Neural crest cell (in vitro differentiated cells): ENCODE measurements at places on chromosomes 16 and 17. TPM values are rescaled to one million over a fixed set of nuclear protein-coding genes. Genes with fewer than 3 reads are reported as not detected.

GRCh38 chr16:86593913-86594620 is 15.7 kb downstream of the FOXL1 start:
- no peak for DNase-seq

KLHL10 gene
- not detected in 2 replicates for total RNA-seq

DNA sequence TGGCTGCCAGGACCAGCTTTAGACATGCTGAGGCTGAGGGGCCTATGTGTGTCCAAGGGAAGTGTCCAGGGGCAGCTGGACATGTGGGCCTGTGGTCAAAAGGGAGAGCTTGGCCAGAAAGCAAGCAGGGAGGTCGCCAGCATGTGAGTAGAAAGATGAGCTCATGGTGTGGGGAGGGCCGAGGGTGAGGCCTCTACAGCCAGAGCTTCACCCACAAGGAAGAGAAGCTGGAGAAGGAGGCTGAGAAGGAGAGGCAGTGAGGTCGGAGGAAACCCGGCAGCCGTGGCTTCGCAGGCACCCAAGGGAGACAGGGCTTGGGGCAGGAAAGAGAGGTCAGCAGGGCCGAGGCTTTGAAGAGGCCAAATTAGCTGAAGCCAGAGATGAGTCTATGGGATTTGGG is 4.0 kb upstream of the HSD11B2 start:
- DNase-seq, result no peak

- DNase-seq, result no peak
These were observed 265.5 kb downstream of the KCNJ2 start for GRCh38 chr17:70434536-70435490.

DNA sequence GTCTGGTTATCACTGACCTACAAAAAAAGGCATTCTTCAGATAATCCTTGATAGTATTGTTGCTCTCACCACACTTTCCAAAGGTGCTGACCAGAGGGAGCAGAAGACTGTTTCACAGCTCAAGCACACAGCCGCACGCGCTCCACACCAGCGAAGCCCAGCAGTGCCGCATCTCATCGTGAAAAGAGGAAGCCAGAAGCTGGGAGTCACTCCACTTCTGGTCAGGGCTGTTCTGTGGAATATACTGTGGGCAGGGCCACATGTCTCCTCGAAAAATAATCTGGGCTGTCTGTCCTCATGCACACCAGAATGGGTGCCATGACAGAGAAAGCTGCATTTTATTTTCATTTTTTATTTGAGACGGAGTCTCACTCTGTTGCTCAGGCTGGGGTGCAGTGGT is 7.3 kb upstream of the PRSS36 start:
- DNase-seq, result no peak
